Stimulated activated CD4-positive, alpha-beta T cell treated with anti-CD3 and anti-CD28 coated beads, Interleukin-1b, Interleukin-23, amount 100 ng/mL, for 1 hour (primary cell): ENCODE measurements at places on chromosomes 13 and 19.

DNA sequence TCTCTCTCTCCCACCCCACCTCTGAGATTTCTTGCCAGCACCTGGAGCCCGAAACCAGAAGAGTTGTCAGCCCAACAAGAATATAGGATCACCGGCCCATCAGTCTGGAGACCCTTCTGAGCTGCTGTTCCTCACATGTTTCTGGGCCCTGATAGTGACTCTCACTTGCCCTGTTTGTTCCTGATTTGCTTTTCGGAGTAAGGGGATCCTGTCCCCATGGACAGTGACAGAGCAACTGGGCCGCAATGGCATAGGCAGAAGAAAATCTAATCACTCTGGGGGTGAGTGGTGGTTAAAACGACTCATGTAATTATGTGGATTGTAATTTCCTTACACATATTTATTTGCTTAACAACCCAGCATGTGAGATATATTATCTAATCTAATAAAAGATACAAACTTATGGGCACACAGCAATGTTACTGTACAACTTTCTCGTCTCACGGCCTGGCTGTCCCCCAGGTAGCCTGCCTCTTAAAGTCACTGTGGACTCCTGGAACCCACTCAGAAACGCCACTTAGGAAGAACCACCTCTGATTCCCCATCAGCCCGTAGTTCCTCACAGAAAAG lies 663 bp upstream of the SMAD9 start:
- DNase-seq, result no peak

- DNase-seq, result no peak
Measured at GRCh38 chr13:99307247-99307646, at the start of gene GPR183. Gene GPR183, minus strand, starts transcription at chr13:99307399. Its CDS starts 11,254 bp downstream, at chr13:99296145.

DNA sequence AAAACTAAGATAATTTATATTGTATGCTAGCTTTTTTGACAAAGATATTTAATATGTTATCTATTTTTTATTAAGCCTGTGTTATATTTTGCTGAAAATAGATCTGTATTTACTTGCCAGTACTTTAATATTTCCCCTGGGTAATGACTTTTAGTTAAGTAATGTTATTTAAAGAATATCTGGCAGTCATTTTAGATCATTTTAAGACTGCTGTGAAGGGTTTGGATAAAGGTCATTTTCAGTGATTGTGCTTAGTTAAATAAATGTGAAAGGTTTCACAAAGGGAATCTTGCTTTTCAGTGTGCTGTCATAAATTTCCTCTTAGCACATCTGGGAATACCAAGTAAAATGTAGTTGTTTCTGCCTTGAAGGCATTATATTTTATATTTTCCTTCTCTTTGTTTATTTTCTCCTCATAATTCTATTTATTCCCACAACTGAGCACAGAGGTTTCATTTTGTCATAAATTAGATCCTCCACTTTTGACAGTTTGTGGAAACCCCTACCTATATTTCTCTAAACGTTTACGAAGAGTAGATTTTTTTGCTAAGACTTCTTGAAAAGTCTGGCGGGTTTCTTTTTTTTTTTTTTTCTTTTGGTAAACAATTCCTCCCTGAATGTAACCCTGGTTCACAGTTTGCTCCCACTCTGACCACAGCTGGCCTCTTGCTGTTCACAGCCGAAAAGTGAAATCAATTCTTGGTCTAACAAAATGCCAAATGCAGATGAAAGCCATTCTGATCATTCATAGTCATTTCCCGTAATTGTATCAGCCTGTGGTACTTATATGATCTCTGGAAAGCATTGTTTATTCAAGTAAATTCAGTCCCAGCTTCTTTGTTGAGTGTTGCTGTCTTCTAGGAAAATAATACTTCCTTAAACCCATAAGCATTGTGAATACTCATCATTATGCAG lies 87.8 kb downstream of the MAB21L1 start:
- DNase-seq, result no peak

- DNase-seq, result no peak
Measured at GRCh38 chr13:75919660-75920199, 283.6 kb downstream of the LMO7 start.

GRCh38 chr13:50826035-50826434 lies 17.5 kb downstream of the DLEU7 start:
- DNase-seq, result no peak

DNA sequence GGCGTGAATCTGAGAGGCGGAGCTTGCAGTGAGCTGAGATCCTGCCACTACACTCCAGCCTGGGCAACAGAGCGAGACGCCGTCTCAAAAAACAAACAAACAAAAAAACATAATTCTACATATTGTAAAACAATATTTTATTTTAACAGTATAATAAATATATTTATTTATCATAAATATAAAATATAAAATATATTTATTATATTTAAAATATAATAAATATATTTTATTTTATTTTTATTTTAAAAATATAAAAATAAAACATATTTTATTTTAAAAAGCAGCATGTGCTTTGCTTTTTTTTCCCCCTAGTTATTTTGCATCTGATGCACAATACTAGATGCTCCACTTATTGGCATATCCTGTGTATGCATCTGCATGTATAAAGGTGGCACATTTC lies 1634.6 kb upstream of the PCDH20 start:
- DNase-seq, result no peak
